NCI-H2107 (cell line): ENCODE measurements at places on chromosomes 3 and 15.

- no peak for DNase-seq
Measured at GRCh38 chr3:100615684-100616083, 6.3 kb downstream of the ADGRG7 start.

GRCh38 chr3:184659797-184660301 is 52.0 kb downstream of the MAGEF1 start:
- DNase-seq = no peak

DNA sequence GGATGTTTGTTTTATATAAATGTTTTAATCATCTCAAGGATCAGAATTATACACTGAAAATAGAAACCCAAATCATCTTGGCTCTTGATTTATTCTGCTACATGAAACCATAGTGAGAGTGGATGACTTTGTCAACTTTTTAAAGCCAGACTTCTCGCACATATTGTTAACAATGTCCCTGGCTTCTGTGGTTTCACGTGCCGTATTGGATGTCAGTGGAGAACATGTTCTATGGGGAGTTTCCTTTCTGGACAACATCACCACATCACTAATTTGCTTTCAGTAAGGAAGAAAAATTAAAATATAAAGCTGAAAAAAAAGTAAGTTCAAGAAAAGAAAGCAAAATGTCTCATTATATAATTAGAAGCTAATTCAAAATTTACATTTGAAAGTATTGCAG is 297.1 kb upstream of the MME start:
- no peak for DNase-seq

GRCh38 chr3:188468662-188469061 is 314.7 kb downstream of the LPP start:
- DNase-seq = no peak

DNA sequence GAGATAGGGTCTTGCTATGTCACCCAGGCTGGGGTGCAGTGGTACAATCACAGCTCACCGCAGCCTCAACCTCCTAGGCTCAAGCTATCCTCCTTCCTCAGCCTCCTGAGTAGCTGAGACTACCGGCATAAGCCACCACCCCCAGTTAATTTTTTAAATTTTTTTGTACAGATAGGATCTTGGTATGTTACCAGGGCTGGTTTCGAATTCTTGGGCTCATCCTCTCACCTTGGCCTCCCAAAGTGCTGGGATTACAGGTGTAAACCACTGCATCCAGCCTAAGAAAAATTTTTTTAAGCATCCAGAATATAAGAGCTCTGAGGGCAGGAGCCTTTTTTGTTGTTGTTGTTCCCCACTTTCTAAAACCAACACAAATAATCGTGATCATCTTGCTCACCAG is 14.4 kb upstream of the MAP6D1 start:
- DNase-seq = no peak

- no peak for DNase-seq
Measured at GRCh38 chr3:34212656-34213055, 414.2 kb downstream of the PDCD6IP start.

- no peak for DNase-seq
Measured at GRCh38 chr3:16090024-16090423, 84.5 kb upstream of the GALNT15 start.

GRCh38 chr3:122409446-122409845 is 6.4 kb downstream of the WDR5B start:
- no peak for DNase-seq

- DNase-seq = no peak
Measured at GRCh38 chr3:50695031-50695430, 20.3 kb downstream of the DOCK3 start.

- no peak for DNase-seq
Measured at GRCh38 chr3:174198199-174198598, 660.9 kb upstream of the NAALADL2 start.

GRCh38 chr3:13582366-13583250 is 33.7 kb downstream of the FBLN2 start:
- DNase-seq = no peak

DNA sequence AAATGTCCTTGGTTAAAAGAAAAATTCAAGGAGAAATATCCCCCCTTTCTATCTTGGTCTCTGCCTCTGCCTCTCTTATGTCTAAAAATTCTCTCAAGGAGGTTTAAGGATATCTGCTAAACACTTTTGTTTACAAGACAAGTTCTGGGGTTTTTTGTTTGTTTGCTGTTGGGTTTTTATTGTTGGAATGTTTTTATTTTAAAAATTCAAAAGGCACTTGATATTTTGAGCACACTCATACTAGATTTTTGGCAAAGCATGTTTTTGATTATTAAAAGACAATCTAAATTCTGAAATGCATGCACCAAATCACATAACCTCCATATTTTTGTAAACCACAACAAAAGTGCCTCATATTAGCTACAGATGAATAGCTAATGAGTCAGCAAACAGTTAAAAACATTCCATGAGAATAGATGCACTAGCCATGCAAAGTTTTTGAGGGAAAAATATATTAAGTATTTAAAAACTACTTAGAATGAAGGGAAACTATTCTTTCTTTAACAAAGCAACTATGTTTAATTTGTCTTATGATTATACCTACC is 84.6 kb downstream of the ZBTB20 start:
- DNase-seq = no peak

DNA sequence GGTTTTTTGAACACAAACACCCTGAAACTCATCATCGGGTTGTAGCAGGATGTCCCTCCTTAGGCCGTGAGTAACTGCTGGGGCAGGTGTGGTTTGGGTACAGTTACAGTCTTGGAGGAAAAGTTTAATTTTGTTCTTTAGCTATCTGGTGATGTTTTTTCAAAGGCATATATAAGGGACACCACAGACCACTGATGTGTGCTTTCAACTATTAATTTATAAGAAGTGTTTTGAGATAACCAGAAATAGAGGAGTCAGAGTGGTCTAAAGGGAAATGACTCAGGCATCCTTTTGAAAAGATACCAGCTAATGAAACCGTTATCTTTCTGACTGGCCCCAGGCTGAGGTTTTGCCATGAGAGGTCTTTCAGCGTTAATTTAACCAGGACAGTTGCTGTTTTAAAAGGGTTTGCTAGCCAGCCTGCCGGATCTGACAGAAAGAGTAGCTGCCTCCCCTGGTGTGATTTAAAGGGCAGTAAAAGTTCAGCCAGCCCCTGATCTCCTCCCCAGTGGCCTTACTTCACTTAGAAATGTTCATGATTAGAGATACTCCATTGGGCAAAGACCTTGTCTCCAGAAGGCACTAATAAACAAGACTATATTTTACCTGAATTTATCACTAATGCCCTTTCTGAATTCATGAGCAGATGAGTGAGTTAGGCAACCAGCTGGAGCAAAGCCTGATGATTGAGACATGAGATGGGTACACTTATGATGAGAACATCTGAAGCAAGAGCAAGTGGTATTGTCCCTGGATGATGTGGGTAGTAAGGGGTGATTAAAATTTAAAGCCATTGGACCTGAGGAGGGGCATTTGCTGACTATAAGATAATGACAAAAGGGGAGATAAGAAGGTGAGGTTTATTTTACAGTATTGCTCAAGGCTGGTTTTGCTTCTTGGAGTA is 482.5 kb upstream of the TBL1XR1 start:
- DNase-seq = no peak

GRCh38 chr3:105413343-105413887 is 46.7 kb downstream of the ALCAM start:
- no peak for DNase-seq

- DNase-seq = no peak
Measured at GRCh38 chr15:74397239-74398068, 30.0 kb upstream of the CYP11A1 start.

DNA sequence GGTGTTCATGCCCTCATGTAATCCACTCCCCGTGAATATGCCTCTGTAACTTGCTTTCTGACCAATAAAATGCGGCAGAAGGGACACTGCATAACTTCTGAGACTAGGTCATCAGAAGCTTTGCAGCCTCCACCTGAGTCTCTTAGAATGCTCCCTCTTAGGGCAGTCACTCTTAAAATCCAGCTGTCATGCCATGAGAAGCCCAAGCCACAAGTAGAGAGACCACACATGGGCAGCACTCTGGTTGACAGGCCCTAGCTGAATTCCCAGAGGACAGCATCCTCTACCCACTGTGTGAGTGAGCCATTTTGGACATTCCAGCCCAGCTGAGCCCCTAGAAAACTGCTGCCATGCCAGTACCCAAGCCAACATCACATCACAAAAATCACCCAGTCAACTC is 41.4 kb downstream of the SCAPER start:
- DNase-seq = no peak
